EL (cell line): ENCODE measurements at places on chromosomes 2 and 18.

DNA sequence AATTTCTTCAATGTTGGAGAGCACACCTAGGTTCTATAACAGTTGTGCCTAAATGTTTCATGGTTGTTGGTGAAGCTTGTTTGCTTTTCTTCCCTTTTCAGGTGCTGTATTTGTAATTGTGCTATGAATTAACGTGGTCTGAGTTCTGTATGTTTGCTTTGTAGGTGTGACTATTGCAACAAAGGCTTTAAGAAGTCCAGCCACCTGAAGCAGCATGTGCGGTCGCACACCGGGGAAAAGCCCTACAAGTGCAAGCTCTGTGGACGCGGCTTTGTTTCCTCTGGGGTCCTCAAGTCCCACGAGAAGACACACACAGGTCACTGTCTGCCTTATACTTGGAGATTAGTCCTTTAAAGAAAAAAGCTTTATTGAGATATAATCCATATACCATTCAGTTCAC, 91.2 kb downstream of the ZNF236 start:
- no peak for DNase-seq

GRCh38 chr2:223779877-223780276, 57.5 kb downstream of the AP1S3 start:
- DNase-seq: peak; percentile 60

DNA sequence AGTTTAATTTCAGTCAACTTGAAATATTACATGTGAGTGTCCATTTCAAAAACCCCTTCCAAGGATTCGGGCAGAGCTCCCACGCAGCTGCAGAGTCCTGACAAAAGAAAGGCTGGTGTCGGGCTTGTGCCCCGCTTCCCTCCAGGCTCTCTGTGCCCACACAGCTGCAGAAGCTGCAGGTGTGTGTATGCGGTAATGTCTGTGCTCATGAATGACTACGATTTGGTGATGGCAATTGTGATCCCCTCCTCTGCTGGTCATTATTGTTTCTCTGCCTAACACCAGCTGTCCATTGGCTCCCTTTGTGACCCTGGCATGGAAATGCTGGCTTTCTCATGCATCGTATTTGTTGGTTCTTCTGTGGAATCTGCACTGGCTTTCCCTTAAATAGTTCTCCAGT, 224.8 kb downstream of the NUP35 start:
- DNase-seq: peak; percentile 4

GRCh38 chr2:37802899-37803379, 122.1 kb upstream of the RMDN2 start:
- DNase-seq: peak; percentile 94

GRCh38 chr2:126910637-126911036, 11.9 kb downstream of the TEX51 start:
- DNase-seq: no peak

- no peak for DNase-seq
Observed at GRCh38 chr18:12449051-12449785, 41.5 kb downstream of the PRELID3A start.

DNA sequence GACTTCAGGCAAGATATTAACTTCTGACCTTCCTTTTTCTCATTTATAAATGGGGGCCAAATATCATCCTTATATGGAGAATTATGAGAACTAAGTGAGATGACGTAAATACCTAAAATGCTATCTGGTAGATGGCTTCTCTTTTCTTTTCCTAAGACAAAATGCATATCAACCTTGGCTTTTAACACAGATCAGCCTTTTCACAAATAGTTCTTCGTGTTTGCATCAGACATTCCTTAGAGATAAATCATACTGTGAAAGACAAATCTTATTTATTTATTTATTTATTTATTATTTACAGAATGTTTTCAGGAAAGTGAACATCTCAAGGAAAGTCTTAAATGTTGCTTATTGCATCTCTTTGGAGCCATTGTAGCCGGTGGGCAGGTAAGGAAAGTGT, 62.8 kb downstream of the NBEAL1 start:
- peak; percentile 34 for DNase-seq

GRCh38 chr2:197259470-197259999, 51.0 kb downstream of the ANKRD44 start:
- DNase-seq: no peak

- DNase-seq: no peak
Observed at GRCh38 chr2:11144738-11145079, 10.6 kb upstream of the SLC66A3 start.

GRCh38 chr2:3737128-3737527, 33.8 kb downstream of the DCDC2C start:
- DNase-seq: no peak

- DNase-seq: no peak
Observed at GRCh38 chr2:118103951-118104940, 16.0 kb downstream of the INSIG2 start.

DNA sequence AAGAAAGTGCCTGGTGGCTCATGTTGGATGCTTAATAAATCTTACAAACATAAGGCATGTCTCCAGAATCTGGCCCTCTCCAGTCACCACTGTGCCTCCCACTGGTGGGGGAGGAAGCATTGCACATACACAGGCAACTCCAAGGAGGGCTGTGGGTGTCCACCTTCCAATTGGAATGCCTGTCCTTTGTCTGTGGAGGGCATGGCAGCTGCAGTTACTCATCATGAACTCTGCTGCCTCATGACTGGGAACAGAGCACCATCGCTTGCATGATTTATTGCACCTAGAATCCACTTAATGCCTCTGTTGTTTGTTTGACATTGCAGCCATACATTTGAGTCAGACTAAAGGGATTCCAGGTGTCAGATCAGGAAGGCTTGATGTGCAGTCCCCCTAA, 278.9 kb downstream of the PRKCE start:
- peak; percentile 52 for DNase-seq

DNA sequence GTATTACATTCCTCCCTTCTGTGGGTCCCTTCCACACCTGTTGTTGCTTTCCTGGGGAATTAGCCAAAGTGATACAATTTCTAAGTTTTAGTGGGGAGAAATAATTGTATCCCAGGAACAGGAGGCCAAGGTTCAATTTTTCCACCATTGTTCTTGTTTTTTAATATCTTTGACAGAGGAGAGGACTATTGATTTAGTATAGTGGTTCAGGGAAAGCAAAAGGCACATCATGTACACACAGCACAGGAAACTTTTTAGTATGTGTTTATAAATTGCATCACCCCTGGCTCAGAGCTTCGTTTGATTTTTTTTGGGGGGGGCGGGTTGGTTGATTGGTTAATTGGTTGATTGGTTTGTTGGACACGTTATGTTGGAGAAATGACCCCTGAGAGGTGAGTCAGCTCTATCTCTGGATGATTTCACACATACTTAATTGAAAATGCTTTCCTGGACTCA, 431.6 kb downstream of the PID1 start:
- no peak for DNase-seq

- DNase-seq: no peak
Observed at GRCh38 chr18:54532962-54533361, 58.1 kb upstream of the DYNAP start.

DNA sequence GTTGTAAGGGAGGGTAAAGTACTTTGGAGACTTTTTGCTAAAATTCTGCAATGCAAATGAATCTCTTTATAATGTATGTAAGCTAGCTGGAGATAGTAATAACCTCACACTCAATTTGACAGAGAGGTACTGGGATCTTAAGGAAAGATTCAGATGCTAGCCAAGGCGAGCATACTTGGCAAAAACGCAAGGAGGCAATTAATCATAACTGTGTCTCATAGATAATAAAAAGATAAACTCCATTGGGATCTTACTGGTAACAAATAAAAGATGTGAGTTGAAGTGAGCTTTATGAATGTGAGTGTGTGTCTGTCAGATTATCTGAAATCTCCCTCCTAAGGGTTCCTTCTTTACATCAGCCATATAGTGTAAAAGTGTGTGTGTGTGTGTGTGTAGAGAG, 533.0 kb downstream of the TMX3 start:
- DNase-seq: peak; percentile 39

- DNase-seq: no peak
Observed at GRCh38 chr2:167209784-167210183, 321.5 kb downstream of the XIRP2 start.

DNA sequence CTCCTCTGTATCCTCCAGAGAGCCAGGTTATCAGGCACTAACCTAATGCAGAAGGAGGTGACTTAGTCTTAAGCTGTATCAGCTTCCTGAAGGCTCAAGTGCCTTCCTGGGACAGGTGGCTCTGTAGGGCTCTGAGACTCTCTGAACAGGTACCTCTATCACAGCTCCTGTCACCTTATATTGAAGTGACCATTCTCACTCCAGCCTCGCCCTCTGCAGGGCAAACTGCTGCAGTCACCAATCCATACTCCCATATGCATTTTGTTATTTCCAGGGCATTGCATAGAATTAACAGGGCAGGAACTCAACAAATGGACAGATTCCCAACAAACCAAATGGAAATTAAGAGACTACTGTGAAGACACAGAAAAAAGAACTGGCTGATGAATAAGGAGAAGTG, 203.0 kb upstream of the REV1 start:
- no peak for DNase-seq

DNA sequence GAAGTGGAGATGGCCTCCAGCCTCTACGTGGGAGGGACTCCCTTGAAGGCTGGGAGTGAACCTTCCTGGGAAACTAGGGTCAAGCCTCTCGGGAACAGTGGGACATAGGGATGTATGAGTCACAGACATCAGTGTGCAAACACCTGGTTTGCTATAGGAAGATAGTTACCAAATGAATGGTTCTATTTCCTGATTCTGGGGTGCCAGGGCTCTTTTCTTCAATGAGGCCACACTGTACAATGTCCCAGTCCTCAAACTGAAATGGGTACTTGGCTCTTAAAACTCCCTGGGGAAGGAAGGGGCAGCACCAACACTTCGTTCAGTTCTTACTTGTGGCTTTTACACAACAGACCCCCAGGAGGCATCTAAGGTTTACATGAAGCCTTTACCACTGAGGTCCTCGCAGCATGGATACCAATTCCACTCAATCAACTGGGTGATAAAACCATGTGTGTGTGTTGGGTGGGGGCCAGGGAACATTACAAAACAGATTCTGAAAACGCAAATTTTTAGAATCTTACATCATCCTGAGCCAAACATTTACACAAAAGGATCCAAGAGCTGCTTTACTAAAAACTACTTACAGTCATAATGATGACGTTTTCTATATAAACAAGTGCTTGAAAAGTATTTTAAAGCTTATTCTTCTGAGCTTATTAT, 10.4 kb downstream of the ERFE start:
- DNase-seq: peak; percentile 92

- no peak for DNase-seq
Observed at GRCh38 chr18:13676471-13676870, 49.9 kb downstream of the FAM210A start.

DNA sequence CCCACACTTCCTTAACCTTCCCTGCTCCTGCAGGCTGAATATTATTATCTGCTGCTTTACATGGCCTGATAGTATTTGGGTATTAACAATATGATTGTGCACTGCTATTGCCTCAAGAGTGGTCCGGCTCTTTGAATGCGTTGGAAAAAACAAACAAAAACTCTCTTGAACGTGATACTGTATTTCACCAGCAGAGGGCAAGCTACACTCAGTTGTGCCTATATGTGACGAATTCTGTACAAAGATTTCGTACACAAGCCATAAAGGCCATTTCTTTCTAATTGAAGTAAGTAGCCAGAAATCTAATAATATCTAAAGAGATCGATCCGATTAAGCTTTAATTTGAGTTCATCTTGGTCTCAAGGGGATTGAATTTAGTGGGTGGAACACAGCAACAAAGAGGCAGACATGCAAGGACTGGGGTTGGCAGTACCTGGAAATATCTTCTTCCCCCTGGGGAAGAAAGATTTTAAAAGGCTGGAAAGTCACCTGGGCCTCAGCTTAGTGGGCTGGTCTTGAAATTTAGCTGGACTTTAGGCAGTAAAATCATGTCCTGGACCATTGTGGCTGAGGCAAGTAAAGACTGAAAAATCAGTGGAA, 49.3 kb upstream of the RAB6D start:
- peak; percentile 51 for DNase-seq

DNA sequence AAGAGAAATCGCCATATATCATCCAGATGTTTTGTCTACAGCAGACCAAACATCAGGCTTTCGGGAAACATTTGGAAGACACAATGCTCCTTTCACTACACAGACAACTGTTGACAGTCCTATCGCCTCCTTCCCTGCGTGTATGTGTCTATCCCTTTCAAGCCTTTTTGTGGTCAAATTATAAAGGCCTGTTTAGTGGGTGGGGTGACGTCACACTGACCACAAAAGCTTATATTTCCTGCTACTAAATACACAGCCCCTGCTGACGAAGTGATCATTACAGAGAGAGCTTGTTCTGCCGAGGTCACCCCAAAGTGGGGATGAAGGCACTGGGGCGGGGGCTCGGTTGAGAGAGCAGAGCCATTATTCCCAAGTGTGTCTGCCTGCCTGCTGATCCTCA, 302.7 kb upstream of the TNP1 start:
- DNase-seq: peak; percentile 92
